ENCODE measurements at places on chromosomes 6 and 20. TPM values are rescaled to one million over a fixed set of nuclear protein-coding genes. Genes with fewer than 3 reads are reported as not detected.

DNA sequence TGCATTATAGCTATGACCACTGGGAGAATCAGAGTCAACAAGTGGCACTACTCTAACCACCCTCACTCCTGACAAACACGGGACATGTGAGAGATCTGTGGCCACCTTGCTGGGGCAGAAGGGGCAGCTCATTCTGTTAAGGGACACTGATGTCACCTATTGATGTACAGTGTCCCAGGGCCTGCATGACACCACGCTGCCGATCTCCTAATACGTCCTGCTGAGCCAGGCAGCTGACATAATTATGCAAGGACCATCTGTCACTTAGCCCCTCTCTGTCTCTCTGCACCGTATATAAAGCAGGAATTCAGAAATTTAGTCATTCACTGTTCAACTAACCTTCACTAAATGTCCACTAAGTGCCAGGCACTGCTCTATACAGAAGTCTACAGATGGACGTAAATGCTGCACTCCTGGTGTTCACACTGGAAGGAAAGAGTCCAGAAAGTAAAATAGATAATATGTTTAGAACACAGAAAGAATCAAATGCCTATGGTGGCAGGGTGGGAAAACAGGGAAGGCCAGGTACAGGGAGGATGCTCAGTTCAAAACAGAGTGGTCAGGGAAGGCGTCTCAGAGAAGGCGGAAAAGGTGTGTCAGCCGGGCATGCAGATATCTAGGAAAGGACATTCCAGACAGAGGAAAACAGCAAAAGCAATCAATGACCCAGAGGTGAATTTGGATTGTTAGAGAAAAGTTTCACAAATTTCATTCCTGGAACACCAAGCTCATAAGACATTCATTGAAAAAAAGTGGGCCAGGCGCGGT, 173.8 kb downstream of the ZNF217 start:
- DNase-seq = no peak

GSTA3 gene
- total RNA-seq = not detected

GRCh38 chr6:147586044-147586443, 77.6 kb downstream of the SAMD5 start:
- DNase-seq = no peak

DNA sequence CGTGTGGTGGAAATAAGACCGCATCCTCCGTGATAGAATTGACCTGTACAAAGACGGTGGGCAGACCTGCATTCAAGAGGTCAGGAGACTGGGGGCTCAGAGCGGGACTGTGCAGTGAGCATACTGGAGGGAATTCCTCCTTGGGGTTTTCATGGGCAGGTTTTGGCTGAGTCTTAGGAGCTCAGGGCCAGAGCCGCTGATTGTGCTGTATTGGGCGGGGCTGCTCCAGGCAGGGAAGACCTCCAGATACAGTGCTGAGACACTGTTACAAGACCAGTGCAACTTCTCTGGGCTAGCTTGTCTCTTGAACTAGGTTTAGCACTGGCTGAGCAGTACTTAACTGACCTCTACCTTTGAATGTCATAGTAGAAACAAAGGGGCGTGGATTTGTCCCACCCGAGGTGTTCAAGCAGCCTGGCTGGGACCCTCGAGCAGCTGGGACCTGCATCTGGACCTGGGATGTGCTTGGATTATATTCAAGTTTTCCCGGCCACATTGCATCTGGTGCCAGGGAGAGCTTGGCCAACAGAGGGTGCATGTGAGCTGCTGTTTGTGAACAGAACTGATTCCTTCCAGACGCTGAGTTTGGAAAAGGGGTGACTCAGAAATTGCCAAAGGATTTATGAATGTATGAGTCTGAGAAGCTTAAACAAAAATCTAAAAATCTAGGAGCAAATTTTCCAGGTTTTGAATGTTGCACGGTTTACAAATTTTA, 33.4 kb upstream of the SLC22A1 start:
- DNase-seq = no peak

BPI gene
- not detected for total RNA-seq

ARMC2 gene
- 3.9 TPM for total RNA-seq

SAMD5 gene
- not detected for total RNA-seq

DNA sequence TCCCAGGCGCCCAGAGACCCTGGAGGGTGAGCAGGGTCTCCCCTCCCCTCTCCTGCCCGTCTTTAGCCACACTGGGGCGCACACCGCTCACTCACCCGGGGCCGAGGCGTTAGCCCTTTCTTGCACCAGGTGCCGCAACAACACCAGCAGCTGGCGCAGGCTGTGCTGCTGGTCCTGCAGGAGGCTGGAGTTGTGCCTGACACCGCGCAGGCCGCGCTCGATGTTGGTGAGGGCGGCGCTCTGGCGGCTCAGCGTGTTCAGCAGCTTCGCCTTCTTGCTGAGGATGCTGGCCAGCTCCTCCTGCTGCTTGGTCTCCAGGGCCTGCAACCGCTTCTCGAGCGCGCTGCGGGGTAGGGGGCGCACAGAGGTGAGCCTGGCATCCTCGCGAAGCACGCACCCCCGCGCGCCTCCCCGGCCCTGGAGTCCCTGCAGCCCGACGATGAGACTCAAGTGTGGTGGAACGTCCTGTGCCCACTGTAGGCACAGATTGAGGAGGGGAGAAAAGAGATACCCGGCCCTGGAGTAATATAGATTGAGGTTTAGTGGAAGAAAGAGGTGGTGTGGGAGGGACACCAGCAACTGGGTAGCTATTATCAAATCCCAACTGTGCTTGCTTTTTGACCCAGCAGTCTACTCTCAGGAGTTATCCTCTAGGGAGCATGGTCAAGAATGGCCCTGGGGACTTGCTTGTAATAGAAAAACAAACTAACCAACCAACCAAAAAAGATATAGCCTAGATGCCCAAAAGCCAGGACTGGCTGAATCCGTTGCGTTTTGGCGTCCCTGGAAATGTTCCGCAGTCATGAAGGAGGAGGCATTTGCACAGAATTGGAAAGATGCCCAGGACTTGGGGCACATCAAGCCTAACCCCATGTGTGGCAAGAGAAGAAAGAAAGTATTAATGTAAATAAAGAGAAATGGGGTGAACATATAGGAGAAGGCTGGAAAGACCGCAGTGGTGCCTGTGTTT, 30.9 kb downstream of the ANGPT4 start:
- no peak for DNase-seq
